ENCODE measurements at places on chromosomes 2 and 18.

- DNase-seq = no peak
Measured at GRCh38 chr2:188272121-188272520, 19.6 kb upstream of the GULP1 start.

DNA sequence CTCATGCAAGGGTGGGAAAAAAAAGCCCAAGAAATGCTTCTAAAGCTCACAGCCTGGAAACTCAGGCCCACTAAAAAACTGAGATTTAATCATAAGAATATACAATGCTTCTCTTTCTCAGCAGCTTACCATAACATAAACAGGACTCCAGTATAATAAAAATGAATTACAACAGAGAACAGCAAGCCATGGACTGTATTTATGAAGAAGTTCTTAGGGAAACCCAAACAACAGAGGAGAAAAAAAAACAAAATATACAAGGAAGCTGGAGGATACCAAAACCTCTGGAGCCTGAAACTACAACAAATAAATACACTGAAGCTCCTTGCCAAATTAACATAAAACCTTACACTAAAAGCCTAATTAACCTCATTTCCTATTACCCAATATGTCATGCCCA is 187.8 kb downstream of the RDH14 start:
- DNase-seq = no peak

GRCh38 chr2:170216981-170217380 is 39.0 kb downstream of the MYO3B start:
- no peak for DNase-seq

DNA sequence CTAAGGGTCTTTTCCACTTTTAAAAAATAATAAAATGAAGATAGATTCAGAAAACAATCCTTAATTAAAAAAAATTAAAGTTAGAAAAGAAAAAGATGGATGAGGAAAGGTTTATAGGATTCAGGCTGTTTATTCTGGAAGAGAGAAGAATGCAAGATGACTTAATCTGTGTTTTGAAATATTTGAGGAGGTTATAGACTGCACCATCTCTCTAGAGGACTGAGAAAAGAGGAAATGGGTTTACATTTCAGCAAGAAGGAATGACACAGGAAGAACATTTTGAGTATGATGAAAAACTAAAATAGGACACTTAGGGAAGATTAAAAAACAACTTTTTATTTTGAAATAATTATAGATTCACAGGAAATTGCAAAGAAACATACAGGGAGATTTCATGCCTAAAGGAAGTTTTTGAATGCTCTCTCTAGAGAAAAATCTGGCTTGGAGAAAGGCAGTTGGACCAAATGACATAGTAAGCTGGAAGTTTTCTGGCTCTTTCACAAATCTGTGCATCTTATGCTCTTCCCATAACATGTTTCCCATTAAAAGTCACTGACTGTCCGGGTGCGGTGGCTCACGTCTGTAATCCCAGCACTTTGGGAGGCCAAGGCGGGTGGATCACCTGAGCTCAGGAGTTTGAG is 75.0 kb downstream of the CERS6 start:
- DNase-seq = no peak

- no peak for DNase-seq
Measured at GRCh38 chr2:12340164-12340563, 376.6 kb upstream of the TRIB2 start.

DNA sequence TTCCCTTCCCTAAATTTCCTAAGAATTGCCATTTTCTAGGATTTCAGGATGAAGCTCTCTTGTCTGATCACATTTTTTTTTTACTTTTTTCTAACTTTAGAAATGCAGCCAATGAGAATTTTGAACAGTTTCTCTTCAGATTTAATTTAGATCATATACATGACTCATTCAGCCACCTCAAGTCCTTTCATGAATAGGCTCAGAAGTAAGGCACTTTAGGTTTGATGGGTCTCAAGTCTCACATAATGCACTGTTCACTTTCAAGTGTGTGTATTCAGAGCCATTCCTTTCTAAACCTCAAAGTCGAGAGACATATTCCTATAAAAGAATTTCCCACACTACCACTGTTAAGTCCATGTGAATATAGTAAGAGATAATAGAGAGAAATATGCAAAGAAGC is 614.1 kb upstream of the VRK2 start:
- no peak for DNase-seq

GRCh38 chr2:119586085-119586484 is 41.8 kb downstream of the CFAP221 start:
- DNase-seq = no peak

DNA sequence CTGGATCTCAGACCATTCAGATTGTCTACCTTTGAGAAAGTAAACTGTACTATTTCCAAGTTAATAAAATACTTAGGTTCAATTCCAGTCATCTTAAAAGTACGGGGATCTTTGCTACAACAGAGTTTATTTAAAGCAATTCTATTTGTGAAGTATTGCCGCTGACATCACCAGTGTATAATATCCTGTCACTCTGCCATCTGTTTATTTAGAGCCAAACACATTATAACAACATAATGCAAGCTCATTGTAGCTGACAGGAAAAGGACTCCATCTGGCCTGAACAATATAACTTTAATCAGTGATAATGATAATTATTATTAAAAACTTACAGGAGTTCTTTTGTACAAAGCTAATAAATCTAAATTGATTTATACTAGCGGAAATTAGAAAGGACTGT is 786.8 kb downstream of the ERBB4 start:
- DNase-seq = no peak

DNA sequence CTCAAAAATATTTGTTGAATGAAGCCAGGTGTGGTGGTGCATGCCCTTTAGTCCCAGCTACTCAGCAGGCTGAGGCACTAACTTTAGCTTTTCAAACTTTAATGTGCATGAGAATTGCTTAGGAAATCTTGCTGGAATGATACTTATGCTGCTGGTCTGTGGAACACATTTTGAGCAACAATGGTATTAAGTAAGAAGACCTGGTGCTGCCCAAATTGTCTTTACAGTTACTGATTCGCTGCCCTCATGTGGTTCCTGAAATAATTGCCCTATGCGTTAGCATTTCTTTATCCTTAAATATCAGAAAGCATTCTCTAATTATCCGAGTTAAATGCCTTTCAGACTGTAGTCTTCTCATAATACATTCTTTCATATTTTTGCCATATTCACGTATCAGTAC is 76.0 kb upstream of the SESTD1 start:
- DNase-seq = no peak
